Activated naive CD4-positive, alpha-beta T cell treated with anti-CD3 and anti-CD28 coated beads, Interleukin-2, amount 50 U/mL, for 16 hours (primary cell): ENCODE measurements at places on chromosomes 13 and 19.

GRCh38 chr13:113153810-113154748, 4.4 kb upstream of the PROZ start:
- peak; percentile 68 for DNase-seq

DNA sequence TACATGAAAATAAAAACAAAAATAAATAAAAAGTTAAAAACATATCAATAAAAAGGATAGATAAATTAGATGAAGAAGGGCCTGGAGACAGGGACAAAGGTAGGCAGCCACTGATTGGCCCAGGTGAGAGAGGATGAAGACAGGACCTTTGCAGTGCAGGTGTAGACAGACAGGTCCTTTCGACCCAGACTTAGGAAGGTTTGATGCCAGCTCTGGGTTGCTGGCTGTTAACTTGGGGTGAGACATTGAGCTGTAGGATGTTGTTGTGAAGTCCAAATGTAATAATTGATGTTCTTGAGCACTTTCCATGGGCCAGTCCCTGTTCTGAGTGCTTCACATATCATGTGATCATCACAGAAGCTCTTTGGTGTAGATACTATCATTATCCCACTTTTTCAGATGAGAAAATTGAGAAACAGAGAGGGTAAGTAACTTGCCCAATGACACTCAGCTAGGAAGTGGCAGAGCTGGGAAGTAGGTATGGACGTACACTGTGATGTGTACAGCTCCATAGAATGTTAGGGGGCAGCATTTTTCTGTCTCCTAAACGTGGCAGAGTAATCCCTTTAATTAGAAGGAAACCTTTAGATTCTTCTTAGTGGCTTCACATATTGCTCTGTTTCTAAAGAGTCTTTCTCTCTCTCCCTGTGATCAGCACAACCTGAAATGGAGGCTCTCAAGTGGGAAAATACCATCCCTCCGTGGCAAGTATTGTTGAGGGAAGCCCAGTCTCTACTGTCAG, 76.0 kb upstream of the STK24 start:
- no peak for DNase-seq

GRCh38 chr19:14369399-14370168, 11.7 kb upstream of the ADGRE5 start:
- peak; percentile 89 for DNase-seq

DNA sequence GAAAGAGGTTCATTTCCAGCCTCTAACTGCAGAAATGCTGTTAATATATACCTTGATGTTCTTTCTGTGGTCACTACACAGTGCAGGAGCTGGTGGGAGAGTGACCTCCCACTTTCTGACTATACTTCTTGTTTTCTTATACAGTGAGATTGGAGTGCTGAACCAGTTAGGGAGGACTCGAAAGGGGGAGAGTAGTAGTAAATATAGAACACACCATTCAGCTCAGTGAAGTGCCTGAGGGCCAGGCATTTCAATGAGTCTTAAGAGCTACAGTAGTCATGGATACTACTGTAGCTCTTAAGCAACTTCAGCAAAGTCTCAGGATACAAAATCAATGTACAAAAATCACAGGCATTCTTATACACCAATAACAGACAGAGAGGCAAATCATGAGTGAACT, 372.9 kb downstream of the MTUS2 start:
- DNase-seq = no peak
